ENCODE measurements at places on chromosomes 11 and 22. TPM values are rescaled to one million over a fixed set of nuclear protein-coding genes. Genes with fewer than 3 reads are reported as not detected.

Gene PGR
- 0.07 TPM for total RNA-seq

Gene RNF214
- total RNA-seq, result 26.0 TPM

Gene TSSK2
- not detected for total RNA-seq

Gene SLC22A25
- not detected for total RNA-seq

Gene TUB
- 14.9 TPM for total RNA-seq

Gene KDM4E
- total RNA-seq, result not detected

Gene TTC28
- 12.6 TPM for total RNA-seq

Gene ZBTB16
- total RNA-seq, result not detected

Gene SEC14L3
- not detected for total RNA-seq
